ENCODE measurements at places on chromosomes 12 and 14. TPM values are rescaled to one million over a fixed set of nuclear protein-coding genes. Genes with fewer than 3 reads are reported as not detected.

The OR6C2 gene
- not detected for polyA plus RNA-seq

The ACTR6 gene
- 27.9 TPM for polyA plus RNA-seq

DNA sequence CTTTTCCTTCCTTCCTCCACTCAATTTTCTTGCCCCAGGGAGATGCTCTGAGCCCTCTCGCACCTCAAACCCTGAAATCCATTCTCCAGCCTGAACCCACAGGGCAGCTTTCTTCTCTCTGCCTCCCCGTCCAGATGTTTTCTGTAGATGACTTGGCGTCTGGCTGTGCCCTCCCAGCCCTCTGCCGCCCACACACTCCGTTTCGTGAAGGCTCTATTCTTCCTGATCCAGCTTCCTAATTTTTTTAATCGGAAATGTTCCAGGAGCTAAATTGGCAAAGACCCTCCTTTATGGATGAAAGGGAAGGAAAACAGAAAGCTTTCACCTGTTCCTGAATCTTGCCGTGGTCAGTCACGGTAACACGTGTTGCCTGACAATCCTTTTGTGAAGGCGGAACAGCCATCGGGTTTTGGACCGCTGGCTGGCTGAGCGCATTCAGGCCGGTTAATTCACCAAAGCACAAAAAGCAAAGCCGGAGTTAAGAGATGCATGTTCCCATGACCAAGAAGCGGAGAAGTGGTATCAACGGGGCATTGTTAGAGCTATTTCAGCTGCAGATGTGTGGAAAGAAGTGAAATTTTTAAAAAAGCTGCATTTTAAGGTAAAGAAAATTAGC lies 70.2 kb upstream of the FBRSL1 start:
- no peak overlapping the region for H3K4me3 ChIP-seq
- H3K27me3 ChIP-seq: peaks cover 32% of the 10 kb centered on the region
- H3K27ac ChIP-seq: no peak overlapping the region
- H3K4me1 ChIP-seq: peaks cover 5% of the 10 kb centered on the region

- H3K4me3 ChIP-seq: no peak overlapping the region
- DNase-seq: no peak
- H3K4me1 ChIP-seq: no peaks in the 10 kb centered on the region
- H3K36me3 ChIP-seq: no peaks in the 10 kb centered on the region
Measured at GRCh38 chr14:35248476-35248788, 43.8 kb upstream of the PSMA6 start.

GRCh38 chr12:48084066-48084465 lies 21.8 kb downstream of the SENP1 start:
- H3K36me3 ChIP-seq: peaks cover 47% of the 10 kb centered on the region
- H3K27me3 ChIP-seq: no peaks in the 10 kb centered on the region
- H3K4me3 ChIP-seq: no peak overlapping the region
- DNase-seq: peak; percentile 5

GRCh38 chr14:95253039-95253630 lies 66.6 kb downstream of the CLMN start:
- H3K4me3 ChIP-seq: no peak overlapping the region
- no peaks in the 10 kb centered on the region for H3K27me3 ChIP-seq
- peaks cover 54% of the 10 kb centered on the region for H3K4me1 ChIP-seq
- no peak for DNase-seq
- no peak overlapping the region for H3K27ac ChIP-seq

DNA sequence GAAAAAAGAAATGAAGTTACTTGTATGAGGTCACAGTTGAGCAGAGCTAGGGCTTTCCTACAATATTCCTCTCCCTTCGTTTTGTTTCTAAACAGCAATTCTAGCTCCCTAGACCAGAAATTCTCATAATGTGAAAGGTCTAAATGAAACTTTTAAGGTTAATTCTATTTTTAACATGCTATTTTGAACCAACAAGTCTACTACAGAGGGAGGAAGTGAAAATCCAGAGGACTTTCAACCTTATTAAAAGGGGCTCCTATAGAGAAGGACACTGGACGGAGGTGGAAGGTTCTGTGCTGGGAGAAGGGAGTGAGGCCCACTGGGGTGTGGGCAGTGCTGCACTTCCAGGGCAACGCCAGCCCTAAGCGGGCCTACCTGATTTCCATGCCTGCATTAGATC lies 13.4 kb downstream of the GSG1 start:
- H3K36me3 ChIP-seq: peaks cover under 1% of the 10 kb centered on the region
- H3K4me1 ChIP-seq: peaks cover 9% of the 10 kb centered on the region
- no peak overlapping the region for H3K4me3 ChIP-seq
- DNase-seq: no peak

DNA sequence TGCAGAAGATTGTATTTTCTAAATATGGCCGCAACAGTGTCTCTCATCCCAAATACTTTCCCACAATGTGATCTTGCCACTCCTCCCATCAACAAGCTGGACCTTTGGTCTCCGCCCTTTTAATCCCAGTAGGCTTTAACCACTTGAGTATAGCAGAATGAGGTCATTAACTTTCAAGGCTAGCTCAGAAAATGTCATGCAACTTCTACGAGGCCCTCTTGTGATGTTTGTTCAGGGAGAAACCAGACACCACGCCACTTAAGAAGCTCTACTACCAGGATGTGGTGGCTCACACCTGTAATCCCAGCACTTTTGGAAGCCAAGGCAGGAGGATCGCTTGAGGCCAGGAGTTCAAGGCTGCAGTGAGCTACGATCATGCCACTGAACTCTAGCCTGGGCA lies 20.1 kb upstream of the OR6J1 start:
- no peaks in the 10 kb centered on the region for H3K36me3 ChIP-seq
- H3K4me1 ChIP-seq: peaks cover 2% of the 10 kb centered on the region
- no peaks in the 10 kb centered on the region for H3K27me3 ChIP-seq
- peak; percentile 14 for DNase-seq
- H3K27ac ChIP-seq: peak overlapping the region; percentile 5
- H3K4me3 ChIP-seq: no peak overlapping the region

DNA sequence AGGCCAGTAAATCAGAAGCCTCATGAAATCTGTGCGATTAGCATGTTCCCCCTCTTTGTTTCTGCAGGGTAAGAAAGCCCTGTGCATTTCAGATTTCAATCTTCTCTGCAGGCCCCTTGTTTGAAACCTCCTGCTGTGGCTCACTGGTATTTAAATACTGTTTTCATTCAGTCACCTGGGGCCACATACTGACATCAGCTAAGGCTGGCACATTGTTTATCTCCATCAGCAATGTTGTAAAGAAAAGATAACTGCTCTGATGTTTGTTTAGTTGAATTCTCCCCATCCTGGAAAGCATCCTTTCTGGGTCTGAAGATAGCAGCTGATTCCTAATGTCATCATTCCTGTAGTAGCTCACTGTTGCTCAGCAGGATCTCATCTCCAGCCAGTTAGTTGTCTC lies 554.9 kb downstream of the NRXN3 start:
- no peaks in the 10 kb centered on the region for H3K4me1 ChIP-seq
- H3K36me3 ChIP-seq: no peaks in the 10 kb centered on the region
- no peak overlapping the region for H3K4me3 ChIP-seq
- no peak overlapping the region for H3K27ac ChIP-seq

- H3K4me3 ChIP-seq: no peak overlapping the region
- H3K27me3 ChIP-seq: no peaks in the 10 kb centered on the region
- no peaks in the 10 kb centered on the region for H3K36me3 ChIP-seq
- DNase-seq: peak; percentile 88
- H3K4me1 ChIP-seq: peaks cover 9% of the 10 kb centered on the region
Measured at GRCh38 chr14:59711080-59711479, 134.5 kb upstream of the CCDC175 start.

DNA sequence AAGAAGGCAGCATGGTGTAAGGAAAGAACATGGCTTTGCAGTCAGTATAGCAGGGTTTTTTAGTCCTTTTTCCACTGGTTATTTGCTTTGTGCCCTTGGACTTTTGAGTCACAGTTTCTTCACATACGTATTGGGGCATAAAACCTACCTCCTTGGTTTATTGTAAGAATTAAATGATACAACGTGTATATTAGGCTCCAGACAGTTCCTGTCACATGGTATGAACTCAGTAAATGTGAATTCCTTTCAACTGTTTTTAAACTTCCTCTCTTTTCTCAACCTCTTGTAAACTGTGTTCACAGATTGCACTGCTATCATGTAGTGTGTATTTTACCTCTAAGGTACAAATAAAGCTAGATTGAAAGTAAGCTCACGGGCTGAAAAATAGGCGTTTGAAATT lies 29.5 kb downstream of the MSRB3 start:
- H3K27me3 ChIP-seq: no peaks in the 10 kb centered on the region
- no peaks in the 10 kb centered on the region for H3K36me3 ChIP-seq
- no peak overlapping the region for H3K4me3 ChIP-seq
- no peak overlapping the region for H3K27ac ChIP-seq
- H3K4me1 ChIP-seq: peaks cover 4% of the 10 kb centered on the region
- peak; percentile 27 for DNase-seq
